Anterior cingulate cortex (tissue), 58 donors: ENCODE measurements at places on chromosomes 1 and 21.
A peak's percentile ranks its signal among the peaks of the same experiment; 100 is the strongest.

DNA sequence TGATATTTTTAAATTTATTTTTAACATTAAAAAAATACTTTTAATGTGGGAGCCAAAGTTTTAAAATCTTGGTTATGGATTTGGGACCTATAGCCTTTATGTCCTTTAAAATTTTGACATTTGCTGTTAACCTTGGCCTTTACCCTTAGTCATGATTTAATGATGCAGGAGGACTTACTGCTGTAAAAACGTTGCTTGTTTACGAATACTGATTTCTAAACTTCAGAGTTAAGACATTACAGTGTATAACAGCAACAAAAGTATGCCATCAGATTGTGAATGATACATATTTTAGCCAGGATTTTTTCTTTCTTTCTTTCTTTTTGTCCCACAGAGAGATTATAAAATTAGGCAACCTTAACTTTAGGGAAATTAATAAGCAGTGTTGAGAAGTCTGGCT is 8.9 kb downstream of the RBM15 start:
- DNase-seq, result no peak

DNA sequence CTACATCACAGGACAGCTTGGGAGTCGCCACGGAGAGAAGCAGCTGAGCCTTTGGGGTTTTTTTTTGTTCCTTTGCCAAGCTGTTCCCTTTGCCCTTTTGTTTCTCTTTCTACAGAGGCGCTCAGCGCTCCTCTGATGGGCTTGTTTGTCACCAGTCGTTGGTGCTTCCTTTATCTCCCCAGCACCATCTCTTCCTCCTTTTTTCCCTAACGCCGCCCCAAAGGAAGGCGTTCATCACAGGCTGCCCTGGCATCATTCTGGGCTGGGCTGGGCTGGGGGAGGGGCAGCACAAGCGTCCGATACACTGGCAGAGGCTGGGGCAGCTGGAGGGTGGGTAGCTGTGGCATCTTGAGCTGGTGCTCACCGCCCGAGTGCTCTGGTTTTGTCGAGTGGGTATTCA is 10.5 kb downstream of the IGSF21 start:
- DNase-seq, result peak; percentile 44

GRCh38 chr1:156740237-156740740 is 599 bp downstream of the MRPL24 start:
- no peak for DNase-seq

DNA sequence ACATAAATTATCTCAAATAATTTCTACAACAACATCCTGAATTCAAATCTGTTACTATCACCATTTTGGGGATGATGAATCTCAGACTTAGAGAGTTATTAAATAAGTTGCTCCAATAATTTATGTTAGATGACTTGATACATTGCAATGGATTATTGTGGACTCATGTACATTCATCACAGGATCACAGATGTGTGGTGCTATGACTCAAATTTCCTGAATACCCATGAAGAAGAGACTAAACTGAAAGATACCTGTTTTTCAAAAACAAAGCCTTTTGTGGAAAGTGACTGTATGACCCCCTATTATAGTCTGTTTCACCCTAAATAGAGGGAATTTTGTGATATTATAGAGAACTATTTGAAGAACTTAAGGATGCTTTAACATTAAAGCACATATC is 315.0 kb downstream of the PLA2G4A start:
- DNase-seq, result no peak

DNA sequence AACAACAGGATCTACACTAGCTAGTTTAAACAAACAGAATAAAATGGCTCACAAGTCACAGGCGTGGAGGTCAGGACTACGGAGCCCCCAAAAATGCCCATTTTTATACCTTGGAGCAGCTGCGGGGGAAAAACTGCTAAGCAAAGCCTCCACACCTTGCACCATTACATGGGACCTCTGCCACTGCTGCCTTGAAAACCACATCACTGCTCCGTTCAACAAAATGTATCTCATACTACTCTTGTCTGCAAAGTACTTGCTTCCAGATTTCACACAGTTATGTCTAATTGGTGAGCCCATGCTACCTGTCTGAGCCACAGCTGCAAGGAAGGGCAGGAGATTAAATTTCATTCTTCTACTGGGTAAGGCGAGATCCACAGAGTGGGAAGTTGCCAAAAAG is 24.4 kb downstream of the MRPL39 start:
- DNase-seq, result no peak

DNA sequence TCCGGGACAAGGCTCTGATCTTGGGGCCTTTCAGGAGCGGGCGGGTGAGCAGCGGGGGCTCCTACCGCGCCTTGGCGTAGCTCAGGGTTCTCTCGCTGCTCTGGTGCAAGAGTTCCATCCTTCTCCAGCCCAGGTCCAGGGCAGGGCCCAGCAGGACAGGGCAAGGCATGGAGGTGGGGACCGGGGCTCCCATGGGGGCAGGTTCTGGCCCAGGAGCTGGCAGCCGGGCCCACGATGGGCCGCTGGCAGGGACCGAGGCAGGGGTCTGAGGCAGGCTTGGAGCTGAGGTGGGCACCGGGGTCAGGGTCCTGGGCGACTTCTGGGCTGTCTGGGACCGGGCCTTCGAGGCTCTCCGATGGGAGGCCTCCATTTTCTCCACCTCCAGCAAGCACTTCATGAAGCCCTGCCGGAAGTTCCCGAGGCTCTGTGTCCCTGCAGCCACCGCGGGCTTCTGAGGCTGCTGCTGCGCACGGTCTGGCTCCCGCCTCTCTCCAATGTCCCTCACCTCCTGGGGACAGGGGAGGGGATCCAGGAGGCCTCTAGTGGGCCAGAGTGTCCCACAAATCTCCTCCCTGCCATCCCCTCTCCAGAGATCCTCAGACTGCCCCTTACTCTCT is 27.6 kb downstream of the SPATA21 start:
- no peak for DNase-seq

DNA sequence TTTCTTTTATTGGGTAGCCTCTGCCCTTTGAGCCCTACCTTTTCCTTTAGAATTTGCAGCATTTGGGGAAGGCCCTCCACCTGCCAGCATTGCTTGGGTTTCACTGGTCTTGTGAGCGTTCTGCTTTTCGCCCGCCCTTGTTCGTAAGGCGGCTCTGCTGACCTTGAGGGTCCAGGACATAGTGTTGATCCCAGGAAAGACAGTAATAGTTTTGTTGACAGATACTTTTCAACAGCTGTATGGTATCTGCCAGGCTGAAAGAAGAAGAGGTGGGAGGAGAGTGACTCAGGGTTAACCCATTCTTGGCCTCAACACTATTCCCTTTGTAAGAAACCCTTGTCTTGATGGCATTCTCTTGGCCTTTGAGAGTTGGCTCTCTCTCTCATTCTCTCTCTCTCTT is 113.4 kb upstream of the SPAG17 start:
- DNase-seq, result no peak

DNA sequence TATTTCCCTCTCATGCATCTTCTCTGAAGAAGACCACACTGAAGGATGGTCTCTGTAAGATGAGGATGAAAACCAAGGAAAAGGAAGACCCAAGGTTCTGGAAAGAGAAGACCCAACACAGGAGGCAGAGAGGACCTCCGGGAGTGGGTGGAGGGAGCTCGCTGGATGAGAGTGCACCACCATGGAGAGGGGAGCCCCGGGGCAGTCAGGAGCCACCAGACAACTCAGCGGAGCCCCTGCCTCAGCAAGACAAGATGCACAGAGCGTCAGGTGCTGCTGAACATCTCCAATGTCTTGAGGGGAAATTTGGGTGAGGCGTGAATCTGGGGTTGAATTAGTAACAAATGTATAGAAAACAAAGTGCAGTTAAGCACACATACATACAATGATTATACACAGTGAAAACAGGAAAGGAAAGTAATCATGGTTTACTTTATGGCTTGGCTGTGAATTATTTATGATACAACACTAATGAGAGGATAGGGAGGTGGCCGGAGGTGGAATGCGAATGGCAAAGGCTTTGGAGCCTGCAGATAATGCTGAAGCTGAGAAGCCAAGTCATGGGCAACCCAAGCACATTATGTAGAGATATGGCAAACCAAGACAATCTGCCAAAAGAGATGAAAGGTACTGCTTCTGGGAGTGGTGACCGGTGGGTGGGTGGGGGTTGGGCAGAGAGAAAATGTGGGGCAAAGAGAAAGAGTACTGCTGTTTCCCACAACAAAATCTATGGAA is 80.4 kb upstream of the EDN2 start:
- DNase-seq, result no peak

DNA sequence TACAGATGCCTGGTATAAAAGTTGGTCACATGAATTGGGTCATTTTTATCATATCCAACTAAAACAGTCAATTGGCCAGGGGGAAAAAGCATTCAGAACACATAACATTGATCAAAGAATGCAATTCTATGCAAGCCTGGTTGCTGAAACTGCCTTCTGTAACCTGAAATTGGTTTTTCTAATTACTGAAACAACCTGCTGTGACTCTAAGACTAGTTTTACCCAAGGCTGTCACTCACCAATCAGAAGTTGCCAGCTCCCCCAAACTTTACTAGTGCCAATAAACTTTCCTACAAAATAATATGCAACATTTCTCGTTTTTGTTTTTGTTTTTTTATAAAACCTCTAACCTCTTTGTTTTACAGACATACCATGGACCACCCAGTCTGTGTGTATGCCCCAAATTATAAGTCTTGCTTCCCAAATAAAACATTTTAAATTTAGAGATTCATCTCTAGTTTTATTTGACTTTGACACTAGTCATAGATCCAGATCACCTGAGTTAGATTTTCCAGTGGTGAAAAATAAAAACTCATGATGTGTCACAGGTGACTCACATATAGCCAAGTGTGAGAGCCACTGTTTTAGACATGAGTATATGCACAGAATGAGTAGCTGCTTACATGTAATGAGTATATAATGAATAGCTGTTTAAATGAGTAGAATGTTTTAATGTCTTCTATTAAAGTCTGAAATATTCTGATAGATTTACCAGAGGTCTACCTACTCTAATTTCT is 64.2 kb upstream of the CR2 start:
- no peak for DNase-seq

GRCh38 chr1:148372731-148373130 is 110.4 kb downstream of the PPIAL4G start:
- no peak for DNase-seq

GRCh38 chr1:20291645-20292084 is 990 bp downstream of the VWA5B1 start:
- no peak for DNase-seq

GRCh38 chr1:33408093-33408436 is 22.8 kb downstream of the PHC2 start:
- no peak for DNase-seq

DNA sequence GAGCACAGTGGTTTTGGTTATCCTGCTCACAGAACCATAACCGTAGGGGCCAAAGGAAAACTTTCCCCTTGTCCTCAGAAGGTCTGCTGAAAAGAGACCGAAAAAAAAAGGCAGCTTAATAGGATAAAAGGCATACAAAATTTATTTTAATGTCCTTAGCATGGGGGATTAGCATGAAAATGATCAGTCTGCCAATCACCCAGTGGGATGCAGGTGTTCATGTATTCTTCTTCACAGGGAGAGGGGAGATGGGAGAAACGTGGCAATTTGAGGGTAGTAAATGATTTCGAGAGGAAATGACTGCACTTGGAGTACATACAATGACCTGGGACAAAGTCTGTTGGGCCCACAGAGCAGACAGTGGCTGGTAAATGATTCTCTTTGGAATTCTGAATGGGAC is 194.0 kb downstream of the AJAP1 start:
- DNase-seq, result no peak

DNA sequence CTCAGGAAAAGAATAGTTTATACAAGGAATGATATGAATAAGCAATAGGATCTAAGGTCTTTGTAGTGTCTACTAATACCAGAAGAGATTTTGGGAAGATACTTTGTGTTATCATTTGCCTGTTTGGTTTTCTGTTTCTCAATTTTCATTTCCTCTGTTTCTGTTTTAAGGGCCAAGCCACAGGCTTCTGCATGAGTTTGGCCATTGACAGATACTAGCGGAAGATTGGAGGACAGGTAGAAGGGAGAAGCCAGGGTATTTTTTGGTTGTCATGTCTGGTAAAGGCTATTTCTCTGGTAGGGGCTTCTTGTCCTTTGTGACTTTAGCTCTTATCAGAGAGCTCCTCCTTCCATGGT is 51.4 kb downstream of the HS2ST1 start:
- DNase-seq, result no peak

- DNase-seq, result no peak
Measured at GRCh38 chr1:180964595-180964994, 51.9 kb downstream of the KIAA1614 start.

DNA sequence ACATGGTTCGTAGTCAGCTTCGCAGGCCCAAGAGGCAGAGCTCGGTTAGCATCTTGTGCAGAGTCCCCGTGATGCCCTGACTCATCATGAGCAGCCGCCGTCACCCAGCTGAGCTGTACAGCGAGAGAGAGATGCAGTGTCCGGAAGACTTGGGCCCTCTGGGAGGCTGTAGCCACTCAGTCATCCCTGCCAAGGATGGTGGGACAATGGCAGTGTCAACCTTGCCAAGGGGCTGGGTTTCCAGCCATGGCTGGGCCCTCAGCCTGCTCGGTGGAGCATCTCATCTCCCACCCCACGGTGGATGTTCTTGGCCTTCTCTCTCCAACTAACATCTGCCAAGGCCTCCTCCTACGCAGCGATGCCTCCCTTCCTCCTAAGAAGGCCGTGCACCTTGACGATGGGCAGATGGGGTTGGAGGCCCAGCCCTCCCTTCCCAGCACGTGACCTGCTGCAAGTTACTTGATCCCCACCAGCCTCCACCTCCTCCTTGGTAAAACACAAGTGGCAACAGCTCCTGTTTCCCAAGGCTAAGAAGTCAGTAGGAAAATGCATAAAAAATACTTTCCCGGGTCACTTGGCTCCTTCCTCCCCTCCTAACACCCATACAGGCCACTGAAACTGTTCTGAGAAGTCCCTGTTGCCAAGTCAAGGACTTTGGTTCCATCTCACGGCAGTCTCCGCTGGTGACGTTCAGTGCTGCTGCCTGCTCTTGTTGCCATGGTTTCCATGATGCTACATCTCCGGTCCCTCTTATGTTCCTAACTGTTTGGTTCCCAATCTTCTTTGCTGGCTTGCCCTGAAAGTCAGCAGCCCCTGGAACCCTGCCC is 384.7 kb upstream of the VAMP3 start:
- DNase-seq, result peak; percentile 27

GRCh38 chr1:78437396-78437795 is 53.4 kb upstream of the PTGFR start:
- DNase-seq, result no peak

DNA sequence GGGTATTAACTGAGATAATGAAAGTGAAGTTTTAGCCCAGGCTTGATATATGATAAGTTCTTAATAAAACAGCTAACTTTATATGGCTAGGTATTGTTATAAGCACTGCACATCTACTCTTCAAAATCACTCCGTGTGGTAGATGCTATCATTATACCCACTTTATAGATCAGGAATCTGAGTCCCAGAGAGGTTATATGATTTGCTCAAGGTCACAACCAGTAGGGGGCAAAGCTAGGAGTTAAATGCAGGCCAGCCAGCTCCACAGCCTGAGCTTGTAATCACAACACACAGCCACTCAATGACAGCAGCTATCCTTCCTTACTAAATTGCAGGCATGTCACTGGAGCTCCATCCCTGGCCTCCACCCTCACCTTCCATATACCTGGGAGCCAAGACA is 115.8 kb downstream of the CAPN8 start:
- no peak for DNase-seq

DNA sequence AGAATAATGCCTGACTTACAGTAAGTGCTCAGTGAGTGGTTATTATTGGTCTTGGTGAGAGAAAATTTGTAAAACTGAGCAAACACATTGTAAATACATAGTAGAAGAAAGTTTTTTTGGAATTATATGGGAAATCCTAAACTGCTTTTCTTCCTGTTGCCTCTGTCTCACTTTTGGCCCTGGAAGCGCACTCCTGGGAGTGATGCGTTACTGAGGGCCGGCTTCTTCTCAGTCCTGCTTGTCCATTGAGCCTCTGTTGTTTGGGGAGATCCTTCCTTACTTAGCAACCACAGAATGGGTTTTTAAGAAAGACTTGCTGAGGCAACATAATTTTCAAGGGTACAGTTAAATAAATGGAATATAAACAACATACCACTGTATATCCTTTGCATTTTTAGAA is 166.0 kb downstream of the EDEM3 start:
- DNase-seq, result no peak
